ENCODE measurements at places on chromosomes 12 and 14.

DNA sequence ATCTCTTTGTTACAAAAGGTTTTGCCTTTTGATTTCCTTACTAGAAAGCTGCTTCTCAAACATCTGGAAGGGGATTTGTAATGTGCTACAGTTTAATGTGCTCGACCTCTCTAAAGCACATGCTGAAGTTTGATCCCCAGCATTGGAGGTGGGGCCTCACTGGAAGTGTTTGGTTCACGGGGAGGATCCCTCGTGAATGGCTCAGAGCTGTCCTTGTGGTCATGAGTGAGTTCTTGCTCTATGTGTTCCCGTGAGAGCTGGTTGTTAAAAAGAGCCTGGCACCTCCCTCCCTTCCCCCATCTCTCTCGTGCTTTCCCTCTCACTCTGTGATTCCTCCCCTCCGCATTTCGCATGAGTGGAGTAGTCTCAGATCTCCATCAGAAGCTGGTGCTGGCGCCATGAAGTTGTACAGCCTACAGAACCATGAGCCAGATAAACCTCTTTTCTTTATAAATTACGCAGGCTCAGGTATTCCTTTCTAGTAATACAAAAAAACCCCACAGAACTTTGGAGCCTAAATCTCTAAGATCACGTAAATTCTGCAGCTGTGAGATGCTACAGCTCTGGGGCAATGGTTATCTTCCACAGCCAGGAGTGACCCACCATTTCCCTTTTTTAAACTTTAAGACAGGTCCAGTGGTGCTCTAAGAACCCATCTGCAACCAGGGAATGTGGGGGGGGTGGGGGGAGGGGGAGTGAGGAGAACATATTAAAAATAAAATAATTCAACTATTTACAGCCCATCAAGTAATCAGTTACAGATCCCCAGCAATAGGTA lies 214.4 kb downstream of the FOXN3 start:
- no peak for DNase-seq

GRCh38 chr14:39967885-39968284 lies 535.7 kb upstream of the FBXO33 start:
- no peak for DNase-seq

DNA sequence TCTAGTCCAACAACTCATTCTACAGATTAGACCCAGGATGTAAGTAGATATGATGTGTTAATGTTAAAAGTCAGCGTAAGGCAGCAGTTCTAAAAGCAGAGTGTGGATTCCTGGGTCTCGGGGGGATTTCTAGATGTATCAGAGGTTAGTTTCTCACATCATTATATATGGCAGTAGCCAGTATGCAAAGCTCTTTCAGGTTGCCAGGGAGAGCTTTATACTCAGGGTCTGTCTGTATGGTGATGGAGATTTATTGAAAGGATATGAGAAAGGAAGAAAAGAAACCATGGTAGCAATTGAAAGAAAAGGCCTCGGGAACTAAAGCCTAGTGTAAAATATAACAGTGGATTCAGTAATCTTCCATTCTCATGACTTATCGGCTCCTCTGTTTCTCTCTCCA lies 26.2 kb upstream of the PAWR start:
- DNase-seq = no peak

GRCh38 chr14:99730876-99731546 lies 46.9 kb downstream of the CYP46A1 start:
- no peak for DNase-seq

DNA sequence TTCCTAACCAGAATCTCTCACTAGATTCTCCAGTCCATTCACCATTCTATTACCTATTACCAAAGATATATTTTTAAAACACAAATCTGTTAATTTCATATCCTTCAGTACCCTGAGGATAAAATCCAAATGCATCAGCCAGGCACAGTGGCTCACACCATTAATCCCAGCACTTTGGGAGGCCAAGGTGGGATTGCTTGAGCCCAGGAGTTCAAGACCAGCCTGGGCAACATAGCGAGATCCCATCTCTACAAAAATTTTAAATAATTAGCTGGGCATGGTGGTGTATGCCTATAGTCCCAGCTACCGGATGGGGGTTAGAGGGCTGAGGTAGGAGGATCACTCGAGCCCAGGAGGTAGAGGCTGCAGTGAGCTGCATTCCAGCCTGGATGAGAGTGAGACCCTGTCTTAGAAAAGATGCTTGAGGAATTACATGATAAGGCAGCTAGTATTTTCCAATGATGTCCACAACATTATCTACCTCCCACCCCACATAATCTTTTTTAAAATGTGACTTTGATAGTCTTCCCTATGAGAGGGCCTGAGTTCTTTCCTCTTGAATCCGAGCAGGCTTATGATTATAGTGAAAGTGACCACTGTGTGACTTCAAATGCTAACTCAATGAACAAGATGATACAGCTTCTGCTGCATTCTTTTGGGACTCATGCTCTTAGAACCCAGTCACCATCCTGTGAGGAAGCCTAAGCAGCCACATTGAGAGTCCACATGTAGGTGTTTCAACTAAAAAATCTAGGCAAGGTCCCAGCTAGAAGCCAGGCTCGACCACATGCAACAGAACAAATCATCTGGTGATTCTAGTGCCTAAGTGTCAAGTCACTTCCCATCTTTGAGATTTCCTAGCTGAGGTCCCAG lies 18.0 kb downstream of the HECTD1 start:
- no peak for DNase-seq

DNA sequence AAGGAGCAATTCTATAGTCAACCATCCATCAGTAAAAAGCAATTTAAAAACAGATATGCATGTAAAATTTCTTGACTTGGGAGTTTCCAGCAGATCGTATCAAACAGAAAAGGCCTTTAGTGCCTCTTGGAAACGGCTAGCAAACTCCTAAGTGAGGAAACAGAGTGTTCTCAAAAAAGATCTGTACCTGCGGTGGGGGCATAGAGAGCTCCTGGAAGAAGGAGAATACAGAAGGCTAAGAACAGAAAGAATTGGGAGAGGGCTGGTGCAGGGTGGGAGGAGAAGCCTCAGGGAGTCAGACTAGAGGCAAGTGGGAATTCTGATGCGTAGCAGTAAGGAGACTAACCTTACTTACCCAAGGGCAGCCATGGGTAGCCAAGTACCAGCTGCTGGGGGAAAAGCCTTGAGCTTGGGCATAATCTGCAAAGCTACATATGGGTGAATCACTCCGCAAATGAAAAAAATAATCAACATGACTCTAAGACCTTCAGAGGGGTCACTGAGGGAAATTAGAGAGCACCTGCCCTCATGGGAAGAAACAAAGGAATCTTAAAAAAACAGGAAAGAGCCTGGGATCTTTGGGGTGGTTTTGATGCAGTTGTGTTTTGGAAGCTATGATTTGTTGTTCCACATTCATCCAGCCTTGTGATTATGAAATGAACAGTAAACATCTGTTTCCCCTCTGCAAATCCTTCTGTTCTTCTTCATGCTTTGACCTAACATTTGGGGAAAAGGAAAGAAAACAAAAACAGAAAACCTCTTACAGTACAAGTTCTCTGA lies 10.4 kb downstream of the RHOJ start:
- DNase-seq = no peak
